CD4-positive, alpha-beta T cell treated with Interleukin-17A for 1 hour (primary cell): ENCODE measurements at places on chromosomes 6 and 20.

DNA sequence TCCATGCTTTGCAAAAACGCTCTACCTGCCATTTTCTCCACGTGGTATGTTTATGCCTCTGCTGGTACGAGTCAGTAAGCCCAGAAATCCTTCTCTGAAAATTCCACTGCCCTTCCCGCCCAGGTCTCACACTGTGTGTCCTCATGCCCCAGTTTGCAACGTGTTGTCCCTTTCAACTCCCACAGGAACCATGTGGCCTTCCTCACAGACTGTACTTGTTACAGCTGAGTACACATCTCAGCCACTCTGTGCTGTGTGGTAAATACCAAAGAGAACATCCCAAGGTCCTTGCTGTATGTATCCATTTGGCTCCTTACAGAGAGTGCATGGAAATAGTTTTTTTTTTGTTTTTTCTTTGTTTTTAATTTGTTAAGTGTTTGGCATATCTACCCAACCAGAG, 56.9 kb downstream of the RTN4IP1 start:
- no peak for DNase-seq

GRCh38 chr6:156995502-156995901, 218.3 kb downstream of the ARID1B start:
- DNase-seq, result no peak

GRCh38 chr20:58179432-58180099, 48.9 kb downstream of the ANKRD60 start:
- DNase-seq, result peak; percentile 55

DNA sequence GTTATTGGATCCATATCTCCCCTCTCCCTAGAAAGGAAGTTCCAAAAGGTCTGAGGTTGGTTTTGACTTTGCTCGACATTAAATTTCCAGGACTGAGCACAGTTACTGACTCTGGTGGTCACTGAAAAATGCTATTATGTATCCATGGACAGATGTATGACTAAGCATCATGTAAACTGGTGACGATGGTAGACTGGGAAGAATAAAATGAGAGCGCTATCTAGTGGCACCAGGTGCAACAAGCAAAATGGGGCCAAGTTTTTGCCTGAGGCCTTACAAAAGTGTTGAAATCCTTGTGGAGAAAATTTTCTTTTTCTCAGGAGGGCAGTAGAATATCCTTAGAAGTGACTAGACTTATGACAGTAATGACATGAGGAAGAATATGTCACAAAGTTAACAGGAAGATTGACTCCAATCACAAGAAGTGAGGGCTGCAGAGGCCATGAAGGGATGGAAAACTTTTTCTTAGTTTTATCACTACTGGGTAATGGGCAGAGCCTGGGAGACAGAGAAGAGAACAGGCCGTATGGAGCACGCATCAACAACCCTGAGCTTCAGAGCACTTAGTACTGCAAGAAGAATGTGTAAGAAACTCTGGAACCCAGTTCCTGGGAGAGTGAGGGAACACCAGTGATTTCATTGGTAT, 88.9 kb upstream of the ELOVL5 start:
- peak; percentile 54 for DNase-seq

GRCh38 chr20:45798935-45799642, 7.3 kb downstream of the DNTTIP1 start:
- peak; percentile 76 for DNase-seq

DNA sequence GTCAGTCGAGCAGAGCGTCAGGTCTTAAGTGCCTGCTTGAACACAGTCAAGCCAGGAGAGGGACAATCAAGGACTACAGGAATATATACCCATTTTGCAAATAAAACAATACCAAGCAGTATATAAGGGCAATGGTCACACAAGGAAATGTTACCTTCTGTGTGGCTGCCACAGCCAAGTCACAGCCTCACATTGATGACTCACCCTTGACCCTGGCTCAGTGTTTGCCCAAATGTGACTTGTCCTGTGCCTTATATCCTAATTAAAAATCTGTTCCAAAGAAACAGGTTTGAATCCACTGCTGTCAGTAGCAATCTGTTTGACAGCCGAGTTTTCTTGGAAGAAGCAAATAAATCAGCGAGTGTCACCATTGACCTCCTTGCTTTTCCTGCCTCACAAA, 34.3 kb downstream of the C6orf89 start:
- no peak for DNase-seq
